Stimulated activated effector memory CD8-positive, alpha-beta T cell treated with anti-CD3 and anti-CD28 coated beads, Interleukin-12 subunit alpha, Interleukin-12 subunit beta, amount 100 ng/mL, for 72 hours (primary cell): ENCODE measurements at places on chromosomes 2 and 18.

DNA sequence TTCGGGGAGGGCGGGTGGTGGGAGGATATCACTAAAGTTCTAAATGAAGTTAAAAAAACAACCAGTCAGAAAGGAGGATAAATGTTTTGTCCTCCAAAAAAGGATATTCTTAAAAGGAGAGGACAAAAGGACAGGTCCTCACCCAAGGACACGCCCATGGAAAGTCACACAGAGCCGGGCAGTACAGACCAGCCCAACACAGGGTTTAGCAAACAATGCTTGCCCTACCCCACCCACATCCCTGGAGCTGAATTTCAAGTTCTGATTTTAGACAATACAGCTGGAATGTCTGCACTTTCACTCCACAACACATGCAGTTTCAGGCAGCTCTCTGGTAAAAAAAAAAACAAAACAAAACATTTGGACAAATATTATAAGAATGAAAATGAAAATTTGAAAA lies 67.9 kb downstream of the SLC9A4 start:
- DNase-seq: no peak

DNA sequence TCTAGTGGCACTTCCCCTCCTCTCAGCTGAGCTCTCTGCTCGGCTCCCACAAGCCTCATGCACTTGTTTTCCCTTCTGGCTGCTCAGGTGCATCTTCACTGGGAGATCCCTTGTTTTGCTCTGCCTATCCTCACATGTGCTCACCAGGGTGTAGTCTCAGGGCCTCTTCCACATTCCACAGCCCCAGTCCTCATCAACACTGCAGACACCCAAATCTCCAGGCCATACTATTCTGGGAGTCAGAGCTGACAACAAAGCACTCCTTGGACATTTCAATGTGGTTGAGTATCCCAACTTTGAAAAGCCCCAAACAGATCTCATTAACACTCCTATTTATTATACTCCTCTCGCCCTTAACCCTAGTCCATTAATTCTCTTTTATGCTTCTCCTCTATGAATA lies 71.3 kb downstream of the CCDC93 start:
- DNase-seq: no peak

GRCh38 chr18:61703508-61703907 lies 189.3 kb downstream of the RNF152 start:
- no peak for DNase-seq

- no peak for DNase-seq
These were observed 20.9 kb downstream of the NAPG start for GRCh38 chr18:10546557-10547300.

- no peak for DNase-seq
These were observed 134.1 kb upstream of the MC4R start for GRCh38 chr18:60506682-60507081.

GRCh38 chr2:111101592-111101991 lies 19.1 kb upstream of the BCL2L11 start:
- no peak for DNase-seq

DNA sequence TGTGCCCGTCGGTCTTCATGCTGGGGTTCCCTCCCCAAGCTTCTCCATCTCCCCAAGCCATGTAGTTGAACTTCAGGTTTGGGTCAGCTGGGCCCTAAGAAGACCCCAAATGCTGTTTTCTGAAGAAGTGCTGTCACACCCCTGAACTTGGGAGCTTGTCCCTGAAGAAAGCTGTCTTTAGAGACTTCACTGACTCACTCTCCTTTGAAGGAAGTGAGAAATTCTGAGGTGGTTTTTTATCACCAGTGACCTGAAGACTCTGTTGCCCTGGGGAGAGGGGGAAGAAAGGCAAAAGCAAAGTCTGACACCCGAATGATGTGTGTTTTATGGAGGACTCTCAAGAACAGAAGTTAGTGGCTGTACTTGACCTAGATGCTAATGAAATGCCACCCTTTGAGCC lies 83.6 kb upstream of the BCL2L11 start:
- DNase-seq: no peak

GRCh38 chr18:7632152-7633098 lies 65.3 kb downstream of the PTPRM start:
- DNase-seq: no peak

- DNase-seq: no peak
These were observed 10.3 kb upstream of the CIB4 start for GRCh38 chr2:26651470-26651771.

- no peak for DNase-seq
These were observed 5.8 kb upstream of the RIF1 start for GRCh38 chr2:151403914-151404313.

DNA sequence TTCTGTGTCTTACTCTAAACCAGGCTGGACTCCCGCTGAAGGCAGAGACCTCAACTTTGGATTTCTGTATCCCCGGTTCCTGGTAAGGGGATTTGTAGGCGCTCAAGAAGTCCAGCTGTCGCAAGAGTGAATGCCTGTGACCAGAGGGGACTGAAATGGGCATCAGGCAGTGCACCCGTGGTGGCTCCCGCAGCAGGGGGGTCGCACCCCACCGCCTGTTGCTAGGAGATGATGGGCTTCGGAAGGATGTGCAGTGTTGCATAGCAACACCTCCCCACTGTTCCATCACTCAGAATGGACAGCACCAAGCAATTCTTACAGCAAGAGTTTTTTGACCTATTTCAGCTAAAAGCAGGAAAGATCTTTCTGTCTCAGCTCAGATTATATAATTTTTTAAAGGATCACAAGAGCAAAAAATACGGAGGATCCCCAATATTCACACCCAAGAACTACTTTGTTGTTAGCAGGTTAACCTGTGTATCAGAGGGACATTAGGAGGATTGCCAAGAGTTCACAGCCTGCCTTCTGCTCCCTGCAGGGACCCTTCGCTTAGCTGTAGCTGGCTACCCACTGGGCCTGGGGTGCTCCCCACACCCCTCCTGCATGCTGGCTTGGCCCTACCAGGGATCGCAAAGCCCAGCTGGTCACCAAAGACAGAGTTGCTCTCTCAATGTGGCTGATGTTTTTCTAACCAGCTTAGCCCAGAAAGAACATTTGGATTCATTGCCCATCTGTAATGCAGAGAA lies 63.8 kb downstream of the SOWAHC start:
- DNase-seq: no peak

DNA sequence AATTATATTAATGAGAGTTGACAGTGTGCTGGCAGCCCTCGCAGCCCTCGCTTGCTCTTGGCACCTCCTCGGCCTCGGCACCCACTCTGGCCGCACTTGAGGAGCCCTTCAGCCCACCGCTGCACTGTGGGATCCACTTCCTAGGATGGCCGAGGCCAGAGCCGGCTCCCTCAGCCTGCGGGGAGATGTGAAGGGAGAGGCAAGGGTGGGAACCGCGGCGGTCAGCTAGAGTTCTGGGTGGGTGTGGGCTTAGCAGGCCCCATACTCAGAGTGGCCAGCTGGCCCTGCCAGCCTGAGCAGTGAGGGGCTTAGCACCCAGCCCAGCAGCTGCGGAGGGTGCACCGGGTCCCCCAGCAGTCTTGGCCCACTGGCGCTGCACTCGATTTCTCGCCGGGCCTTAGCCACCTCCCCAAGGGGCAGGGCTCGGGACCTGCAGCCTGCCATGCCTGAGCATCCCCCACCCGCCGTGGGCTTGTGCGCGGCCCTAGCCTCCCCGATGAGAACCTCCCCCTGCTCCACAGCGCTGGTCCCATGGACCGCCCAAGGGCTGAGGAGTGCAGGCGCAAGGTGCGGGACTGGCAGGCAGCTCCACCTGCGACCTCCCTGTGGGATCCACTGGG lies 68.2 kb upstream of the LRRTM4 start:
- no peak for DNase-seq

DNA sequence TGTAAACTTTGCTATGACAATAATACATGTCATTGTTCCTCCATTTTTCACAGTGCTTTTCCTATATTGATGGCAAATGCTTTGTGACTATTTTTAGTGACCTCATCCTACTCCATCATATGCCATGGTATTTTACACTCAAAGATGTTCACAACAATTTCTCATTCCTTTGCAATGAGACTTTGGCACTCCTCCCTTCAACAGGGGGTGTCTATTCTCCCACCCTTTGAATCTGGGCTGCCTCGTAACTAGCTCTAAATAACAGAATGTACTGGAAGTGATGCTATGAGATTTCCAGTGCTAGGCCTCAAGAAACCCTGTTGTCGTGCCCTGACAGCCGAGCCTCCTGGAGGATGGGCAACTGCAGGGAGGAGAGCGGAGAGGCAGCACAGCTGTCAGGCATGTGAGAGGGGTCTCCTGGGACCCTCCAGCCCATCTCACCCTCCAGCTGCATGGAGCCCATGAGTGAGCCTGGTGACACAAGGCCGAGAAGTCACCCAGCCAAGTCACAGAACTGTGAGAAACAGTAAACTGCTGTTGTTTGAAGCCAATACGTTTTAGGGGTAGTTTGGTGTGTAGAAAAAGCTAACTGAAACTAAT lies 103.1 kb upstream of the APCDD1 start:
- no peak for DNase-seq

DNA sequence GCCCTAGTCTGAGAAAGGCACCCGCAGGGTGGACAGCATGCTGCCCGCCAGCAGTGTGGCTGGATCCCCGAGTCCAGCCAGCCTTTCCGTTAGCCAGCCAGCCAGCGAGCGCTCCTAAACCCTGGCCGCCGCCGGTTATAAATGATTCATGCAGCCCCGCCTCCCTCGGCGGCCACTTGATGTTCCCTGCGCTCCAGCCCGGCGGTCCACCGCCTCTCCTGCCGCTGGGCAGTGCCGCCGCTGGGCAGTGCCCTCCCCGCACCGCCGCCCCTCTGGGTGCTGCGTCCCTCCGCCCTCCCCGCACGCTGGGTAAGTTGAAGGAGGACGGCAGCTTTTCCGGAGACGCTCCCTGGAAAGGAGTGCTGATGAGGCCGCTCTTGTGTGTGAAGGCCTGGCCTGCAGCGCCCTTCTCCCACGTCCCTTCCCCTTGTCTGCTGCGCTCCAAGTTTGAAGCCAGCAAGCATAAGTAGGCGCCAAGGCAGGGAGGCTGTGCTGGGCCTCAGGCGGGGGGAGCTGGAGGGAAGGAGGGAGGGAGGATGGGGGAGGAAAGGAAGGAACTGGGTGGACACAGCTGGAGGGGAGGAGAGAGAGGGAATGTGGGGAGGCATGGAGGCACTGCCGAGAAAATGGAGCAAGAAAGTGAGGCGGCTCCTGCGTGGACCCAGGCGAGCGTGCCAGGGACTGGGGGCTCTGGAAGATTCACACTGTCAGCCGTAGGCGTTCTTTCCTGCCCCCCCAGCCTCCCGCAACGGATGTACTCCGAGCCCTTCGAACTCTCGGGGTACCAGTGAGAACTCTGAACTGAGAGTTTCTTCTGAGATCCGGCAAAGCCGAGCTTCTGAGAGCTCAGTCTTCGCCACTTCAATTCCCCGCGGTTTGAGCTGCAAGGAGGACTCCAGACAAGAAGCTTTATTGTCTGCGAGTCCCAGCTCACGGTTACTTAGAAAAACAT lies 131.9 kb downstream of the GLI2 start:
- no peak for DNase-seq

DNA sequence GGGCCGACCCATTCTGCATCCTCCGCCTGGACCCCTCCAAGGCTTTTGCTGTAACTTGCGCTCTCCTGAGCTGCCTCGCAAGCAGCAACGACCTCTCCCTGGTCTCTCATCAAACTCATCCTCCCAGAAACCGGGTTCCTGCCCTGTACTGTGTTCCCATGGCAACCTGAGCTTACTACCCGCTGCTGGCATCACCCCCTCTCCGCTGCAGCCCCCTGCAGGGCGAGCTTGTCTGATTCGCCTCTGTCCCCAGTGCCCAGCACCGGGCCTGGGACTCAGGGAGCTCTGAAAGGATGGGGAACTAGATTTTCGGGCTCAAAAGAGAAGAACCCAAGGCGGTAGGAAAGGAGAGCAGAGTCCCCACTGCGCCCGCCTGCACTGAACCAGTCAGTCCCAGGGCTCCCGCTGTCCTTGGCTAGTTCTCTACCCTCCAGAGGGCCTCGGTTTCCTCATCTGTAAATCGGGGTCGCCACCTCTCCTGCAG lies 463 bp downstream of the HS1BP3 start:
- DNase-seq: no peak

GRCh38 chr2:127535422-127535901 lies at the start of gene MYO7B:
TSS of gene MYO7B (plus strand) at chr2:127535683. CDS start at chr2:127559723, 24,040 bp downstream.
- no peak for DNase-seq

DNA sequence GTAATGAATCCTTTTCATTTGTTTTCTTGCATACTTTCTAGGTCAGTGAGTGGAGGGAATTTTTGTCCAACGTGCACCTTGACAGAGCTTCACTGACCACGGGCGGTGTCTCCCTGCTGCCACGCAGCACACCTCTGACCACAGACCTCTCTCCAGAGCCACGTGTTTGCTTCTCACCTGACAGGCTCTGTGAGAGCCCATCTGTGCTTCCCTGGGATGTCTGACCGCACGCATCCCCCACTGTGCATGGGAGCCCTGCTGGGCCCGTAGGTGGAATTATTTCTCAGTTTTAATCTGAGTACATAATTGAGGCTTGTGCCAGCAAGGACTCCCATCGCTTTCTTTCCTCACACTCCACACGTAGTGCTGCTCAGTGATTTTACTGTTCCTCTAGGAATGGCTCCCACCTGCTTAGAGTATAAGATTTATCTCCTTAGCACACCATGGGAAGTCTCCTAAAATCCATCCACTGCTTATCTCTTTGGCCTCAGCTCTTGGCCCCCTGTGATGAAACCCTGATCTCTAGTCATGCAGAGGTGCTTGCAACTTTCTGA lies 482.6 kb downstream of the TSN start:
- no peak for DNase-seq

- DNase-seq: no peak
These were observed 46.3 kb upstream of the SEMA4C start for GRCh38 chr2:96916156-96916630.

GRCh38 chr2:230809677-230810251 lies 55.0 kb upstream of the ITM2C start:
- no peak for DNase-seq

DNA sequence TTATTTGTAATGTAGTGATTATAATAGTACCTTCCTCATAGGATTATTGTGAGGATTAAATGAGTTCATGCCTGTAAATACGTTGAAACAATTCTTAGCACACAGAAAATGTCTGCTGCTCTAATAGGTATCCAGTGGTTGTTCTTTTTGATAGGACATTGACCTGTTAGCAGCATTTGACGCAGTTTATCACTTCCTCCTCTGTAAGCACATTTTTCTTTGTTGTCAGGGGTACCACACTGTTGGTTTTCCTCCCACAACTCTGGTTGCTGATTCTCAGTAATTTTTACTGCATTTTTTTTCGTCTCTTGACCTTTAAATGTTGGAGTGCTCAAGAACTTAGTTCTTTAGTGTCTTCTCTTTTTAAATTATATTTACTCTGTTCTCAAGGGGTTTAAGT lies 15.4 kb downstream of the PPM1B start:
- DNase-seq: no peak

- DNase-seq: no peak
These were observed 236.5 kb upstream of the NT5C1B start for GRCh38 chr2:18825838-18826237.
